ENCODE measurements at places on chromosomes 1 and 21.

- no peak for DNase-seq
Measured at GRCh38 chr1:151585622-151586021, 26.2 kb upstream of the SNX27 start.

DNA sequence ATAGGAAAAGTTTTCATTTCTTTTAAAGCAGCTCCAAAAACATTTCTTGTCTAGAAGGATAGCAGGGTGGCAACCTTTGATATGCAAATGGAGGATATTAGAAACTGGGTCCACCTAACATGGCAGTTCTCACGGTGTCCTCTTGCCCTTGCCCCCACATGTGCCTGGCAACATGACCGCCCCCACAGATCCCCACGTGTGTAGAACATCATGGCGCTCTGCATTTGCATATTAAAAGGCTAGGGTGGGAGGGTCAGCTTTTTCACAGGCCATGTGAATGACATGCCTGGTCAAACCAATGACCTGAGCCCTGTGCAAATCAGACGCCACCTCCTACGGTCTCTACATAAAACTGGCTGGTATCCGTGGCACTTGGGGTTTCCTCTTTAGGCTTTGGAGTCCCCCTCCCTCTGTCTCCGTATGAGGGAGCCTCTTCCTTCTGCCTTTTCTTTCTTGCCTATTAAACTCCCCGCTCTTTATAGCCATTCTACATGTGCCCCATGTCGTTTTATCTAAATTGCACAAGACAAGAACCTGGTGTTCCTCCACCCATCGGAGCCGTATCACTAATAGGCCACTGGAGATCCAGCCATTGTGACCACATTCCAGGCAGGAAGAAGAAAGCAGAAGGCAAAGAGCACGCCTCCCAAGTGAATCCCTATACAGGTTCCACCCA, 71.3 kb downstream of the WDR4 start:
- DNase-seq = no peak

DNA sequence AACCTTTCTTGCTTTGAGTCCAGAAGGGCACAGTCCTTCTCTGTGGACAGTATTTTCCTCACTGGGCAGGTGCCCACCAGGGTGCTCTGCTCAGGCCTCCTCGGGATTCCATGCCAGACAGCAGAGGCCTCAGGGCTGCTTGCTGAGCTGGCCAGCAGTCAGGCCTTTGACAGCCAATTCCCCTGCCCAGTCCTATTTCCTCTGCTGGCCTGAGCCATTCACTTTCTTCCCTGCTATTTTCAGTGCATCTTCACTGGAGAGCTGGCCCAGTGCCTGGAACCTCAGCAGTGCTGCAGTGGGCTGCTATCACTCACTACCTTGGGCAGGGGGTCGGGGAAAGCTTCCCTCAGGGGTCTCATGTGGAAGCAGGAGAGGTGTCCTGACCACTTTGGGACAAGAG, 33.2 kb downstream of the KCNA10 start:
- DNase-seq = no peak

- no peak for DNase-seq
Measured at GRCh38 chr1:217449370-217449769, 181.5 kb downstream of the GPATCH2 start.

GRCh38 chr1:15187175-15188129, 33.9 kb downstream of the TMEM51 start:
- DNase-seq = no peak

DNA sequence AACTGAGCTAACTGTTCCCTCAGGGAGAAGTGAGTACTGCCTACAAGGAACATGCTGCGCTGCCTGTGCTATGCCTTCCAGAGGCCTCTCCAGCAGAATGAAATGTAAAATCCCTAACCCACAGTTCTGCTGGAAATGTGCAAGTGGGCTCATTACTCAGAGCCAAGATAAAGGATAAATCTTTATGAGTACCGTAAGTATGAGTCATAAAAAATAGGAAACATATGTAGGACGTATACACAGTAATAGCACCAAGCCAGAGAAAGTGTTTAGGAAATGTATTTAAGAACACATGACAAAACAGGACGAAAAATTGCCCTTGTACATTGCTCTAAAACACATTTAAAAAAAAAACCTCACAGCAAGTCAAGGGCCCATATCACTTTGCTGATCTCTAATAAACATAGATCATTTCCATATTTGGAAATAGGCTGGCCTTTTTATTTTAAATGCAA, 104.6 kb downstream of the TGFBR3 start:
- DNase-seq = no peak

- no peak for DNase-seq
Measured at GRCh38 chr21:44051462-44051941, 39.4 kb downstream of the TRAPPC10 start.

DNA sequence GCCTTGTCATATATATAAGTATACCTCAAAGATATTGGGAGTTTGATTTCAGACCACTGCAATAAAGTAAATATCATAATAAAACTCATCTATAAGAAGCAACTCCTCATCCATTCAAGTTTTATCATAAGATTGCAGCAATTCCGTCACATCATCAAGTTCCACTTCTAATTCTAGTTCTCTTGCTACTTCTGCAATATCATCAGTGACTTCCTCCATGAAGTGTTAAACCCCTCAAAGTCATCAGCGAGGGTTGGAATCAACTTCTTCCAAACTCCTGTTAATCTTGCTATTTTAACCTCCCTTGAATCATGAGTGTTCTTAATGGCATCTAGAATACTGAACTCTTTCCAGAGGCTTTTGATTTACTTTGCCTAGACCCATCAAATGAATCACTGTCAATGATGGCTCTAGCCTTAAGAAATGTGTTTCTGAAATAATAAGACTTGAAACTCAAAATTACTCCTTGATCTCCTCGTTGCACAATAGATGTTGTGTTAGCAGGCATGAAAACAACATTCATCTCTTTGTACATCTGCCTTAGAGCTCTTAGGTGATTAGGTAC, 88.3 kb downstream of the RPE65 start:
- DNase-seq = no peak

DNA sequence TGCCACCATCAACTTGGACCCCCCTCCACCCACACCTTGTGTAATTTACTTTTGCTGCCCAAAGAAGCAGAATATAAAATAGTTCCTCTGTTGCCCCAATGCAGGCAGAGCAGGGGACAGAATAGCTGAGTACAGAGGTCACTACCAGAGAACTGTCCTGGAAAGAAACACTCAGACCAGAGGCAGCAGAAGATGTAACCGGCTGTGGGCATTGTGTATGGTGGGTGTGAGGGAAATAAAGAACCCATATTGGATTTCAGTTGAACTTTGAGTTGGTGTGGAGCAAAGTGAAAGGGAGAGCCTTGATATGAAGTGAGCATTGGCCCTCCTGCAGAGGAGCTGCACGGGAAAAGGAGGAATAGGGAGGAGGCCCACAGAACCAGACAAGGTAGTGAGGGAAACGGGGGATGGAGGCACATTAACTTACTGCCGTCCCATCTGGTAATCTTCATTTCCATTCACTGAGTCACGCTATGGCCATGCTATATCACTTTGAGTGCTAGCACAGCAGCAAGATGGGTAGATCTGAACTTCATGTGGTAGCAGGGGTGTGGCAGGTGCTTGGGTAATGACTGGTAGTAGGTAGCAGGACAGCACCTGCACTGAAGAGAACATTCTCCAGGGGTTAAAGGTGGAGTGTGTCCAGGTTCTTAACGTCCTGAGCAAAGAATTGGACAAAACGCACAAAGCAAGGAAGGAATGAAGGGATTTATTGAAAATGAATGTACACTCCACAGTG, 56.3 kb upstream of the FBXO28 start:
- DNase-seq = no peak

DNA sequence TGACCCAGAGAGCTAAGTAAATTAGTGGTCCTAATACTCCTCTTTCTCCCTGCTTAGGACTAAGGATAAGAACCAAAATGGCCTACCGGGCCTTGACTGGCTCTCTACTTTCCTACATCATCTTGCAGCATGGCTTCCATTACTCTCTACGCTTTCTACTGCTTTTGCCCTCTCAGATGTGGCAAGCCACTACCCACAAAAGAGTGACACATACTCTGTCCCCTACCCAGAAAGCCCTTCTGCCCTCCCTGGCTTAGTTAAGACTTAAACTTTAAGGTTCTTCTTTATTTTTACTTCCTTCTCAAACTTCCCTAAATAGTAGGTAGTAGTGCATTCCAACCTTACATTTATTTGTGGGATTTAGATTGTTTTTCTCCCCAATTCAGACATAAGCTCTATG, 228.1 kb downstream of the TPR start:
- DNase-seq = no peak

- DNase-seq = no peak
Measured at GRCh38 chr1:227773558-227773957, 38.3 kb downstream of the SNAP47 start.

DNA sequence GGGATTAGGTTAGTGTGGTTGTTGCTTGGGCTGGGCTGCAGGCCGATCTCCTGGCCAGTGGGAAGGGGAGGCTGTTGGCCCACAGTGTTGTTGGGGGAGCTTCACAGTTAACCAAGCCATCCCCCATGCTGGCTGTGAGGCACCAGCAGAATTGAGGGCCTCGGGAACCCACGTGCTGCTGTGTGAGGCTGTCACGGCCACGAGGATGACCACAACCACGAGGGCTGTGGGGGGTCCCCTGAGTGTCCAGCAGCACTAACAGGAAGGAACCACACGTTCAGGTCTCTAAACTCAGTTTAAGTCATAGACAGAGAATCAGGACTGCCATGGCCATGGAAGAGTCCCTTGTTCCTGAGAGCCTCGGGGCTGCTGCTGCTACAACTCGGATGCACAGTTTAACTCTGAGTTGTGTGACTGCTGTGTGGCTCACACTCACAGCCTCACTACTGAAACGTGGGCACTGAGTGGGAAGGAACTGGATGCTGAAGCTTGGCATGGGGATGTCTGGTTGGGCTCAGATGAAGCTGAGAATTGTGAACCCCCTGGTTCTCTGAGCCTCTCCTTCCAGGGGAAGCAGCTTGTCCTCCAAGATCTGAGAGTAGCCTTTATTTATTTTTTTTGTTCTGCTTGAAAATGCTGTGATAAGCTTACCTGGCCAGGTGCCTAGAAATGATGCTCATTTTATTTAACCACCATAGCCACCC, 4.8 kb upstream of the MMEL1 start:
- no peak for DNase-seq

- no peak for DNase-seq
Measured at GRCh38 chr21:20647607-20648006, 350.6 kb upstream of the NCAM2 start.

DNA sequence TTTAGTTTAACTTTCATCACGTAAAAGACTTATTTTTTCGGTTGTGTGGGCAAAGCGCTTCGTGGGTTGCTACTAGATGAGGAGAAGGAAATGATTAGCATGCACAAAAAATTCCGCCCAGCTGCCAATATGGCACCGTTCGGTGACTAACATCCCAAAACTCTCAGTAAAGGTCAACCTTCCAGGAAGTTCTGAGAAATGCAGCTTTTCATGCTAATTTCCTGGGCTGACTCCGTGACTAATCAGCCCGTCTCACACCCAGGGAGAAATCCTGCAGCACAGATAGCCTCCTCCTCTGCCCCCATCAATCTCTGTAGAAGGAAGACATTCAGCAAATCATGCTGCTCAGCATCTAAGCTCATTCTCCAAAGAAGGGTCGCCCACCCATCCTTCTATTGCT, 34.1 kb downstream of the TMCO4 start:
- DNase-seq = no peak

GRCh38 chr1:44460107-44460882, 55.2 kb downstream of the RNF220 start:
- DNase-seq = no peak

DNA sequence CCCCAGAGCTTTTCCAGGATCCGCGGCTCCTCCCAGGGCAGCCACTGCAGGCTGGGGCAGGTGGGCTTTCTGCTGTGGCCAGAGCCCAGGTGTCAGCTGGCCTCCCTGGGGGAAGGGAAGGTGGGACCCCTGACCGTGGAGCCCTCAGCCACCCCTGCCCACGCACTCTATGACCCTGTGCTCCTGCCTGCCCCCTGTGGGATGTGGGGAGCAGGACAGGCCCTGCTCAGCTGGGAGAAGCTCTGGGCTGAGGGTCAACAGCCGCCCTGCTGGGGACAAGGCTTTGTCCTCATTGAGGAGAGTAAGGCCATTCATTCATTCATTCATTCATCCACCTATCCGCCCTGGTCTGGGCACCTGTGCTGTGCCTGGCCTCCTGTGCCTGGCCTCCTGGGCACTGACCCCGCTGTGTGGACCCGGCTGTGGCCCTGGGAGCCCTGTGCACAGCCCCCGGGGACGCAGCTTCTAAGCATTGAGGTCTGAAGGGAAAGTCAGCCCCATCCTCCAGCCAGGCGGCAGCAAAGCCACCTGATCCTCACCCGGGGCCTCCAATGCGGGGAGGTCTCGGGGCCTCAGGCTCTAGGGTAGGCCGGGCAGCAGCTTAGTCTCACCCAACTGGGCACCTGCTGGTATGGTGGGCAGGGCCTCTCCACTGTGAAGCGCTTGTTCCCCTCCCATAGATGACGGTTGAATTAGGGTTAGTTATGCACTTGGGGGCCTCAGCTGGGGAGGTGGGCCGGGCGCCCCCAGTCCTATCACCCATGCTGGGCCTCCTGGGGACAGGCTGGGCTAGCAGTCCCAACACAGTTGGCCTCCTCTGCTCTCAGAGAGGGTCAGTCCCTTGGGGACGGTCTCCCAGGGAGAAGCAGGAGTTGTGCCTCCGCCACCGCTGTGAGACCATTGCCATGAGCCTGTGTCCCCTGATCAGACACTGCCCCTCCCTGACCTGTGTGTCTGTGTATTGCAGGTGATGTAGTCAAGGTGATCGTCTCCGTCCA, 6.0 kb downstream of the TNFRSF14 start:
- no peak for DNase-seq

GRCh38 chr1:109639063-109639840, 16.6 kb upstream of the GSTM4 start:
- DNase-seq = no peak

DNA sequence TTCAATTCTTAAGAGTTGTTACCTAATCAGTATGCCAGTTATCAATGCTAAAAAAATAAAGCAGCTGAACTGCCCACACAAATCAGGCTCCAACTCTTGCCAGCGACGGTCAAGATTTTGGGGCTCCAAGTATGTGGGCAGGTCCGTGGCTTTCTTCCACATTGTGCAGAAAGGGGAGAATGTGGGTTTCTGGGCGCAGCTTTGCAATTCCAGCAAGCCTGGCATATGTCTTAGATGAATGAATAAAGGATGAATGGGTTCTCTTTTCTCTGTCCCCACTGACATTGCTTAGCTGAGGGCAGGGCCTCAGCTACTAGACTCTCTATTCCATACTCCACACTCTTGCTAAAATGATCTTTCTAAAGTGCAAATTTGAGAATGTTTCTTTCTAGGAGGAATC, 42.4 kb downstream of the NENF start:
- DNase-seq = no peak

DNA sequence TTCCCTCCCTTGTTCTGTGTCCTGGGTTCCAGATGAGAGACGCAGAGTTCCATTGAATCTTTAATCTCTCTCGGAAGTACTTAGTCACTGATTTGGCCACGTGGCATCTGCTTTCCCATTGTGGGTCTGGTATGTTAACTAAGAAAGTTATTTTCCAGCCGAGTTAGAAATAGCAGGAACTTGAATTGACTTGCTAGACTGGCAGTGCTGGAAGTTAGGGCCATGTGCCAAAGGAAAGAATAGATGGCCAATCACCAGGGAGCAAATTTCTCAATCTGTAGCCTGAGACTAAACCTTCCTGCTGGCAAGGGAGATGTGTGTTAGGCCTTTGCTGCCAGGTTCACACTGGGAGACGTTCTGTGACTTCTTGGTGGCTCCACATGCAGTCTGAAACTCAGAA, 24.2 kb upstream of the SLFNL1 start:
- no peak for DNase-seq

- DNase-seq = no peak
Measured at GRCh38 chr21:26883768-26884167, 38.6 kb upstream of the ADAMTS1 start.

- DNase-seq = no peak
Measured at GRCh38 chr1:57522575-57522974, 98.7 kb upstream of the DAB1 start.

Data from activated gamma-delta T cell treated with anti-CD3 and anti-CD28 coated beads, Interleukin-2, amount 50 U/mL, for 16 hours (primary cell).